Activated CD4-positive, alpha-beta memory T cell treated with anti-CD3 and anti-CD28 coated beads for 36 hours (primary cell): ENCODE measurements at places on chromosomes 1 and 21.

GRCh38 chr1:230230948-230231773, 164.1 kb downstream of the GALNT2 start:
- DNase-seq, result no peak

DNA sequence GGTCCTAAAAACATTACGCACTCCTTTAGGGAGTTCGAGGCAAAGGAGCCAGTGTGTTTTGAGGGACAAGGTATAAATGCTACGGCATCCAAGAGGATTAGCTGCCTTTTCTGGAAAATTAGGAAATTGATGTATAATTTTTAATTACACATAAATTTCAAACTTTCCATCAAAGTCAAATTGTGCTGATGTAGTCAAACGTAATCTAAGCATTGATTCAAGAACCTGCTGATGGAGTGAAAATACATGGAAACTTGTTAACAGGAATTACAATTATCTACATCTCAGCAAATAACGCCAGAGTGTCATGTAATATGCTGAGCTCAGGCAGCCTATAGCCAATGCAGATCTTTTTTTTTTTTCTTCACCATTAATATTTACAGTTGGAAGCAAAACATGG, 194.5 kb downstream of the CRB1 start:
- no peak for DNase-seq

DNA sequence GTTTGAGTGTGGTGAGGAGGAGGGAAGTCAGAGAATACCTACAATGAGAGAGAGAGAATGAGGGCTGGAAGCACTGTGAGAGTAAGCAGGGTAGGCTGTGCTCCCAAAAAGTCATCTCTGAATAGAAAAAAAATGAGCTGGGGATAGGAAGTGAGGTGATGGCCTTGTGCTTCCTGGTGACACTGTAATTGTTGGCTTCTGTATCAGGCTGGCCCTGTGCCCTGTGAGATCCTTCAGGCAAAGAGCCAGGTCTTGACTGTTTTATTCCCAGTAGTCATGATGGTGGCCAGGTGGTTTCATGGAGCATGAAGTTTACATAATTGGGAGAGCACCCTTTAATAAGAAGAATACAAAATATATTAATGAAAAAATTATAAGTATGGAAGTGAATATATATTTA, 20.4 kb upstream of the SPATA6 start:
- no peak for DNase-seq

GRCh38 chr1:186878356-186878755, 49.6 kb downstream of the PLA2G4A start:
- DNase-seq, result no peak

DNA sequence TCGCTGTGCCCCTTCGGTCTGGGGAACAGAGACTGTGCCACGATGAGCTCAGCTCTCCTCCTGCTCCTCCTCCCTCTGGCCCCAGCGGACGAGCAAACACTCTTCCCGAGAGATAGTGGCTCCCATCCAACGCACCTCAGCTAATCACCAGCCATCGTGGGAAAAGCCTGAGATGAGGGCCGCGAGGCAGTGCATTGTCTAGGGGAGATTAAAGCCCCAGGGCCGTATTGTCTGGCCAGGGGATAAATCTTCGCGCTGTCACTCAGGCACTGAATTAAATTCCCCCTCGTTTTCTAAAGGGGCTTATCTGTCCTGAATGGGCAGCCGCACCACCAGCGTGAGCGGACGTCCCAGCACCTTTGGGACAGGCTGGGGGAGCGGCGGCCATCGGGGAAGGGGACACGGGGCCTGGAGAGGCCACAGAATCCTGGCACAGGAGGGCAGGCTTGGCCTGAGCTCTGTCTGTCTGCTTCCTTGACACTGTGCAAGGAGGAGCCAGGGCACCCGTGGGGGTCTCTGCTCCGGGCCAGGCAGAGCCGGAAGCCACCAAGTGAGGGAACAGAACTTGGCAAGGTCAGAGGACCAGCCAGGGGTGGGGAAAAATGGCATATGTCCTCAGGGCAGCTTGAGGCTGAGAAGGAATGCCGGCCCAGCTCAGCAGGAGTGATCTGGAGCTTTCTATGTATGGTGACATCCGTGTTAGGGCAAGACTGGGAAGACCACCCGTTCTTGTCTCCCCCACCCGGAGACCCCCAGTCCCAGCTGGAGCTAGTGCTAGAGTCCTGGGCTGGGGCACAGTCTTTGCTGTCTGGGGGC, 32.3 kb downstream of the PRDM16 start:
- DNase-seq, result no peak

GRCh38 chr1:60727552-60727951, 354.8 kb upstream of the NFIA start:
- no peak for DNase-seq

DNA sequence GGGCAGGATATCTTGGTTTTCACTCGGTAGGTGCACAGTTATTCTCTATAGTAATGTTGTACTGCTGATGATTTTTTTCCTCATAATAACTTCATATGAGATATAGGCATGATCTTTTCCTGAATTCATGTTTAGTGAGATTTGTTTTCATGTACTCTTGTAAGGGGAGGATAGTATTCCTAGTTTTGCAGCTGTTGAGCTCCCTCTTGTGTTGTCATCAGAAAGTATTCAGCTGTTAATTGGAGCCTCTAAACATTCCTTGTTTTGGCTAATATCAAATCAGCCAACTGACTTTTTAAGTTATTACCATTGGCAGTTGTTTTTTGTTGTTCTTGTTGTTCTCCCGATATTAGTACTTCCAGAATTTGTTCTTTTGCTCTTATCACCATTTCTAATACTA, 24.4 kb downstream of the OR10R2 start:
- no peak for DNase-seq

- no peak for DNase-seq
Observed at GRCh38 chr1:195373856-195374255, 1234.4 kb downstream of the KCNT2 start.

DNA sequence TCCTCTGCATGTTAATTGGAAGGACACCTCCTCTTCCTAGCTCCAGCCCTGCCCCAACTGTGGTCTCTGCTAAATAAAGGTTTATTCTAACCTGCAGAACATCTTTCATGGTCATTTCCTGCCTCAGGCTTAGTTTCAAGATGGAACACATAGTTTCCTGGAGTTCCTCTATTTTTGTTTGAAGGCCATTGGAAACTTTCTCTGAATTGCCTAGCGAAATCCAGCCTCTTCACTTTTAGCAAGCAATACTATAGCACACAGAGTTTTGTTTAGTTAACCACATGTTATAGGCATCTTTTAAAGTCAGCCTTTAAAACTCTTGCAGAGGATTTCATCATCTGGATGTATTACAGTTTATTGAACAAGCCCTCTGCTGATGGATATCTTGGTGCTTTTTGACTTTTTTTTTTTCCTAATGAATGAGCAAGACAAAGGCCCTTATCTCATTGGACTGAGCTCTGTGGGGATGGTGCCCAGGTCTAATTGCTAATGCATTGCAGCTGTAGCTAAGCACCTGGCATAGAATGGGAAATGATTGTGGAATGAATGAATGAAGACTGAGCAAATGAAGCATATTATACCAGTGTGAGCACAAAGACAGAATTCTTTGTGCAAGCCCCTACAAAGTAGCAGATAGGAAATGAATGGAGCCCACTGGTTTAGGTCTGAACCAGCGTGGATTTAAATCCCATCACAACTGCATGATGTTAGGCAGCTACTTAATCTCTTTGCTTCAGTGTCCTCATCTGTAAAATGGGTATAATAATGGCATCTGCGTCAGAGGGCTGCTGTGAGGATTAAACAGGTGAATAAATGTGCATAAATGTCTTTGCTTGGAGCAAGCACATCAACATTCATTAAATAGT, 641 bp upstream of the CFAP107 start:
- no peak for DNase-seq

GRCh38 chr1:177163844-177164379, 600 bp downstream of the ASTN1 start:
- DNase-seq, result no peak

GRCh38 chr1:177858332-177858821, 111.5 kb downstream of the SEC16B start:
- no peak for DNase-seq
